Hepatic stellate cell (primary cell): ENCODE measurements at places on chromosomes 1 and 21.

DNA sequence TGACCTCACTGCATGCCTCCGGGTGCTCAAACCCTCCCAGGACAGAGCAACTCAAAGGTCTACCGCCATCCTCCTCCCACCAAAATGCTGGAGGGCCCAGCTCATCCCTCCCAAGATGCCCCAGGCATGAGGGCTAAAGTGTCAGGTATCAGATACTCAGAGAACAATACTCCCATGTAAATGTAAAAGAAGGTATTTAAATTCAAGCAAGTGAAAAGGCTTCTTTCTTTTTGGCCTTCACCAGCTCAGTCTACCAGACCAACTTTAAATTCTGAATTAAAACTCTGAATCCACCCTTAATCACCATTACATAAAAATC lies 3.0 kb downstream of the PARP1 start:
- DNase-seq: no peak

GRCh38 chr1:10632691-10633090 lies 157.9 kb downstream of the PEX14 start:
- DNase-seq: no peak

- no peak for DNase-seq
These were observed 18.8 kb upstream of the RGS16 start for GRCh38 chr1:182622901-182623528.

DNA sequence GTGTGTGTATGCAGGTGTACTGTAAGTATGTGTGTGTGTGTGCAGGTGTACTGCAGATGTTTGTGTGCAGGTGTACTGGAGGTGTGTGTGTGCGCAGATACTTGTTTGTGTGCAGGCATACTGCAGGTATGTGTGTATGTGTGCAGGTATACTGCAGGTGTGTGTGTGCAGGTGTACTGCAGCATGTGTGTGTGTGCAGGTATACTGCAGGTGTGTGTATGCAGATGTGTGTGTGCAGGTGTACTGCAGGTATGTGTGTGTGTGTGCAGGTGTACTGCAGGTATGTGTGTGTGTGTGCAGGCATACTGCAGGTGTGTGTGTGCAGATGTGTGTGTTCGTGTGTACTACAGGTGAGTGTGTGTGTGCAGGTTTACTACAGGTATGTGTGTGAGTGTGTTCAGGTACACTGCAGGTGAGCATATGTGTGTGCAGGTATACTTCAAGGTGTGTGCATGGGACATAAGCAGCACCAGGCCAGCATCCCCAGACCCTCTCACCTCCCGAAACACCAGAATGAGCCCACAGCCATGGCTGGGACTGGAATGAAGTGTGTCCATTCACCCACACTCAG lies 97.5 kb downstream of the DMRTB1 start:
- DNase-seq: no peak

DNA sequence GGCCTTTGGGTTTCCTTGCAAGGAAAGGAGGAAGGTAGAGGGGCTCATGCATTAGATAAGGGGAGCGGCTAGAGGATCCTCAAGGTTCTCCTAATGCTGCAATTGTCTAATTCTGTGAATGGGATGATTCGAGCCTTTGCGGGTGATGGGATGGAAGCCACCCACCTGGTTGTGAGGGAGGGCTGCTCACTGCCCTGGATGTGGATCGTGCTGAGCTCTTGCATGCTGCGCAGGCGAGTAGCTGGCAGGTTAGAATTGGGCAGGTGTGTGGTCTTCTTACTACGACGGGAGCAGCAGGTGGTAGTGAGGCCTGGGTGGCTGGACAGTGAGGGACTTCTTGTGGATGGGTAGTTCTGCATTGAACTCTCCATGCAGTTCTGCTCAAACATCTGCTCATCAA lies 21.2 kb downstream of the DDX20 start:
- DNase-seq: no peak

GRCh38 chr1:82044536-82044935 lies 243.8 kb downstream of the ADGRL2 start:
- no peak for DNase-seq

DNA sequence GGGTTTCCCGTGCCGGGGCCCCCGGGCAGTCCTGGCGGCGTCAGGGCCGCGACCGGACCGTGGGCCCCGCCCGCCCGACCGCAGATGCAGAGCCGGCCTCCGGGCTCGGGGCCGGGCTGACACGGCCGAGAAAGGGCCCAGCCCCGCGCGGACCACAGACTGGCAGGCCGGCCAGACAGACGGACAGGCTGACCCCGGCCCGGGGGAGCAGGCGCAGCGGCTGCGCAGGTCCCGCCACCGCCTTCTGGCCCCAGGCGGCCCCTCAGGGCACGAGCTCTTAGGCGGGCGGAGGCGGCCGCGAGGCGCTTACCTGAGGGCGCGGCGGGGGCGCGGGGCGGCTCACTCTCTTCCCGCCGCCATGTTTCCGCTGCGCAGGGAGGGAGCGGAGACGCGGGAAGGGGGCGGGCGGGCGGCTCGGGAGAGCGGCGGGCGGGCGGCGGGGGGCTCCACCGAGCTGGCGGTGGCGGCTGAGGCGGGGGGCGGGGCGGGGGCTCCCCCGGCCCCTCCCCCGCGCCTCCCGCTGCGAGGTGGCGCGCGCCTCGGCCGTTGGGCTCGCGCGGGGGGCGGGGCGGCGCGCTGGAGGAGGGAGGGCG lies at the start of gene SCMH1:
TSS of gene SCMH1 (minus strand) at position 558 of the 593 bp plus-strand sequence. CDS start 56,173 bp downstream, outside the sequence.
- peak; percentile 61 for DNase-seq

DNA sequence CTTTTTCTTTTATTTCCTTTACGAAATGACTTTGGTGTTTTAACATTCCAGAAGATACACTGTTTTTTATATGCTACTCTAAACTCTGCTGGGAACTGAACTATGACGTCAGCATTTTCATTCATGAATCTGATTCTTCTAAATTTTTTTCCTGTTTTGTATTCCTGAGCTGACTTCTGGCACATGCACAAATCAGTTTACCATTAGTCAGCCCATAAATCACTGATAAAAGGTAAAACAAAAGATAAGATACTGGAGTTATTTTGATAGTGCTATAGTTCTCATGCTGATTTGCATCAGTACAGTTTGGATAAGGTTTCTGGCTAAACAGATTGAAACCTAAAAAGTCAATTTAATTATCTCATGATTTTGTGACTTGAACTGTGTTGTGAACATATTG lies 10.4 kb downstream of the CAMTA1 start:
- peak; percentile 56 for DNase-seq

DNA sequence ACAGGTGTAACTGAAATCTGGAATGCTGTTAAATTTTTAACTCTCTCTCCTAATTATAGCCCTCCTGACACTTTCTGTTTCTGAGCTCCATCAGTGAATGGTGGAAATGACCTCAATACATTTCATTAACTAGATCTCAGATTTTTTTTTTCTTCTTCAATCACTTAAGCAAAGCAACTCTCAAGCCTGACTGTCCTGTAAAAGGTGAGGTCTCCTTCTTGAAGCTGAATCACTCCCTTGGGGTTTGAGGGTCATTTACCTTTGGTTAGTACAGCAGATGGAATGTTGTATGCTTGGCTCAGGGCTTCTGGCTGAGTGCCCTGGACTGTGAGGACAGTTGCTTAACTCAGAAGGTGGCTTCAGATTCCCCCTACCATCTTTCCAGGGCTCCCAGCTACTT lies 518.7 kb downstream of the PTPRC start:
- no peak for DNase-seq

GRCh38 chr1:164718821-164719220 lies 159.8 kb downstream of the PBX1 start:
- DNase-seq: no peak

- DNase-seq: peak; percentile 71
These were observed 33.4 kb upstream of the TENT5B start for GRCh38 chr1:27045973-27046558.

DNA sequence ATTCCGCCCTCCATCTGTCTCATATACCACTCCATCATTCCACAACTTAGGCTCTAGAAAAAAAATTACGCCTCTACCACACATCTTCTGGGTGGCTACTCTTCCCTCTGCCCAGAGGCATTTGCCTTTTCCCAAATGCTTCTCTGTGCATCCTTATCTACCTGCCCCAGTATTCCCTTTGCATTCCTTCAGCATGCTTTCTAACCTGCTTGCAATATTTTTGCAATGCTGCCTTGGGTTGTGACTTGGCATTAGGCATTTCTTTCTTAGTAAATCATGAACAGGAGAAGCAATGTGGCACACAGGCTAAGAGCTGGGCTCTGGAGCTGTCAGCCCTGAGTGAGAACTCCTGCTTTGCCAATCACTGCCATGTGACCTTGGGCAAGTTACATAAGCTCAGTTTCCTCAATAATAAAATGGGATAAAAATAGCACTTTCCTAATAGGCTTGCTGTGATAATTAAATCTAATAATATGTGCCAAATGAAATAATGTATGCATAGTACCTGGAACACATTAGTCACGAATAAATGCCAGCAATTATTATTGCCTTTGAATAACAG lies 276.0 kb downstream of the ASTN1 start:
- DNase-seq: no peak

- DNase-seq: no peak
These were observed 546 bp downstream of the POU2F1 start for GRCh38 chr1:167221126-167221737.

- no peak for DNase-seq
These were observed 149.5 kb downstream of the NOS1AP start for GRCh38 chr1:162218975-162219374.

GRCh38 chr1:213519098-213519497 lies 468.1 kb downstream of the RPS6KC1 start:
- no peak for DNase-seq

DNA sequence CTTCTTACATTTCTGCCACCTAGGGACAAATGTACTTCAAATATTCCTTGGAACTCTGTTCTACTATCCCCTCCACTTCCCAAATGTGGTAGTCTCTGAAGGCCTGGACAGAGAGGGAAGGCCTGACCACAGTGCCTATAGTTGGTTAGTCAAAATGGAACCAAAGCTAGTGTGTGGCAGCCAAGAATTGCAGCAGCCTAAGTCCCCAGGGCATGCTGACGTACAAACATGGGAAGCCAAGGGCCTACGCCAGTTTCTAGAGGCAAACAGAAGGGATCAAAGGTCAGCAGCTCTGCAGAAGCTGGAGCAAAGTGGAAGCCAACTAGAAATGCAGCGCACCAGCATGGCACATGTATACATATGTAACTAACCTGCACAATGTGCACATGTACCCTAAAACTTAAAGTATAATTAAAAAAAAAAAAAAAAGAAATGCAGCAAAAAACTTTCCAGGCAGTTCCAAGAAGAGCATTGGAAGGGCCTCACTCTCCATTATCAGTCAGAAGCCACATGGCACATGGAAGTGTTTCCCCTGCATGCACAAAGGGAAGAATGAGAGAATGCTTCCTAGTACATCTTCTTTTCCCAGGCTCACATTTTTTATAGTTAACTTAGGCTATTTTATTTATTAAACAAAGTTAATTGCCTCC lies 39.4 kb upstream of the GADD45A start:
- no peak for DNase-seq

GRCh38 chr1:117615474-117615873 lies 9.6 kb downstream of the TENT5C start:
- no peak for DNase-seq

- DNase-seq: no peak
These were observed 3.5 kb downstream of the BLACAT1 start for GRCh38 chr1:205452364-205452763.

GRCh38 chr1:172269644-172270043 lies 150.8 kb upstream of the C1orf105 start:
- no peak for DNase-seq

GRCh38 chr21:32921632-32922230 lies 104.0 kb upstream of the OLIG2 start:
- no peak for DNase-seq

DNA sequence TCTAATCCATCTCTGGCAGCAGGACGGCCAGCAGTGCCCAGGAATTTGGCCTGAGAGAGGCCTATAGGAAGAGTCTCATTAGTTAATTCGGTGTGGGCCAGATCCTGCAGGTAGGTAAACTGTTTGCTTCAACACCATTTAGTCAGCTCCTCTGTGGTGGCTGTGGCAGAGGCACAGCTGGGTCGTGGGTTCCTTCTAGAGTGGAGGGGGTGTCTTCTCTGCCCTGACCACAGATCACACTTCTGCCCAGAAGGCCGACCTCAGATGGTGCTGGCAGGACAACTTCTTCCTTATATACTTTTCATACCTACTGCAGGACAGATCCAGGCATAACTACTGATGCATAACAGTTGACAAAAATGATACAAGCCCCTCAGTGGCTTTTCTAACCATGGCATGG lies 281.4 kb downstream of the RPS6KC1 start:
- DNase-seq: no peak

DNA sequence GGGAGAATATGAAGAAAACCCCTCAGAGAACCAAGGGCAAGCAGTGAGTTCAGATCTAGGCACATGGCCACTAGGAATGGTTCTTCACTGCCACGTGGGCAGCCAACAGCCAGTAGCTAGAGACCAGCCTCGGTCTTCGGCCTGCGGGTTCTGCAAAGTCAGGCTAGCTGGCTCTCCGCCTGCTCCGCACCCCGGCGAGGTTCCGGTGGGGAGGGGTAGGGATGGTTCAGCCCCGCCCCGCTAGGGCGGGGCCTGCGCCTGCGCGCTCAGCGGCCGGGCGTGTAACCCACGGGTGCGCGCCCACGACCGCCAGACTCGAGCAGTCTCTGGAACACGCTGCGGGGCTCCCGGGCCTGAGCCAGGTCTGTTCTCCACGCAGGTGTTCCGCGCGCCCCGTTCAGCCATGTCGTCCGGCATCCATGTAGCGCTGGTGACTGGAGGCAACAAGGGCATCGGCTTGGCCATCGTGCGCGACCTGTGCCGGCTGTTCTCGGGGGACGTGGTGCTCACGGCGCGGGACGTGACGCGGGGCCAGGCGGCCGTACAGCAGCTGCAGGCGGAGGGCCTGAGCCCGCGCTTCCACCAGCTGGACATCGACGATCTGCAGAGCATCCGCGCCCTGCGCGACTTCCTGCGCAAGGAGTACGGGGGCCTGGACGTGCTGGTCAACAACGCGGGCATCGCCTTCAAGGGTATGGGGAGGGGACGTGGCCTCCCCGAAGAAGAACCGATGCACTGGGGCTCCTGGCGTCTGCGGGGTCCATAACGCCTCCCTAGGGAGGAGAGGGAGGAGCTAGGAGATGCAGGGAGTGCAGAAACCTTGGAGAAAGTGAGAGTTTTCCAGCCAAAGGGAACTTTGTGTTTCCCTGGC lies at the start of gene CBR1:
TSS of gene CBR1 (plus strand) at position 312 of the 871 bp plus-strand sequence. CDS start at position 404, 92 bp downstream.
- peak; percentile 88 for DNase-seq

DNA sequence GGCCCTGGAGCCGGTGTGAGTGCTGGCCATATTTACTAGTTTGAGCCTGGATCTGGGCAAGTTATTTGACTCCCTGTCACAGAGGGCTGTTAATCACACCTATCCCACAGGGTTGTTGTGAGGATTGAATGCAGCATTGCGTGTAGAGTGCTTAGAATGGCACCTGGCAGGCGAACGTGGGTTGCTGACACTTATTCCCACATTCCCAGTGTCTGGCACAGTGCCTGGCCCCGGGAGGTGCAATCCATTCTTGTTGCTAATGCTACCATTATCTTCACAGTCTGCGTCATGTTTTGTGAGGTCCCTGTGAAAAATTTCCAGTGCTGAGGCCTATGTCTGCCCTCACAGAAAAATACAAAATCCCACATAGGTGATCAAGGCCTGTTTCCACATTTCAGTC lies 66.1 kb downstream of the CD2 start:
- DNase-seq: no peak

- no peak for DNase-seq
These were observed 45.7 kb downstream of the NTPCR start for GRCh38 chr1:232996143-232996542.
